Activated effector memory CD4-positive, alpha-beta T cell treated with Interleukin-2 at 50 U/mL for 16 hours (primary cell): ENCODE measurements at places on chromosomes 2 and 18.

- no peak for DNase-seq
Measured at GRCh38 chr18:74248189-74248588, 43.6 kb downstream of the CYB5A start.

DNA sequence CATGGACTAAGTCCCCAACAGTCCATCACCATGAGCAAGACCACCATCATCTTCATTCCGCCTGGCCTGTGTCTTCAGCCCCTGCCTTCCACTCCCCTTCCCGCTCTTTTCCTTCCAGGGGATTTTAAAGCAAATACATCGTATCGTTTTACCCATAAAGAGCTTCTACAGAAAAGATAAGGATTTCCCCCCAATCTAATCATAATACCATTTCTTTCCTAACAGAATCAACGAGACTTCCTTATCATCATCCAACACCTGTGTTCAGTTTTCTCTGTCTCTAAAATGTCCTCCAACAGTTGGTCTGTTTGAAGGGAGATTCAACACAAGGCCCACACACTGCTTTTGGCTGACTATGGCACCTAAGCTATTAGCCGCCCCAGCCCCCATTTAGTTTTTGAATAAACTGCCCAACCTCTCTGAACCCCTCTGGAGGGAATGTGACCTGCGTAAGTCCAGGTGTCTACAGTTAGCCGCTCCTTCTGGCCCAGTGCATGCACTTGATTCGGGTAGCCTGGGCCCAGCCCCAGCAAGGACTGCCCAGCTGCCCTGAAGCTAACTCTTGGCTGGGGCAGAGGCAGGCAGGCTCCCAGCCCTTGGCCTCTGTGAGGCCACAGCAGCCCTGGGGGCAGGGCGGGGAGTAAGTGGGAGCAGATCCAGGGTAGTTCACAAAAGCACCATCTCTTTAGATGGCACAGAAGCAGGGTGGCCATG, 25.3 kb upstream of the SEMA4C start:
- no peak for DNase-seq

- DNase-seq: no peak
Measured at GRCh38 chr2:241895712-241896641, 26.4 kb downstream of the RTP5 start.

DNA sequence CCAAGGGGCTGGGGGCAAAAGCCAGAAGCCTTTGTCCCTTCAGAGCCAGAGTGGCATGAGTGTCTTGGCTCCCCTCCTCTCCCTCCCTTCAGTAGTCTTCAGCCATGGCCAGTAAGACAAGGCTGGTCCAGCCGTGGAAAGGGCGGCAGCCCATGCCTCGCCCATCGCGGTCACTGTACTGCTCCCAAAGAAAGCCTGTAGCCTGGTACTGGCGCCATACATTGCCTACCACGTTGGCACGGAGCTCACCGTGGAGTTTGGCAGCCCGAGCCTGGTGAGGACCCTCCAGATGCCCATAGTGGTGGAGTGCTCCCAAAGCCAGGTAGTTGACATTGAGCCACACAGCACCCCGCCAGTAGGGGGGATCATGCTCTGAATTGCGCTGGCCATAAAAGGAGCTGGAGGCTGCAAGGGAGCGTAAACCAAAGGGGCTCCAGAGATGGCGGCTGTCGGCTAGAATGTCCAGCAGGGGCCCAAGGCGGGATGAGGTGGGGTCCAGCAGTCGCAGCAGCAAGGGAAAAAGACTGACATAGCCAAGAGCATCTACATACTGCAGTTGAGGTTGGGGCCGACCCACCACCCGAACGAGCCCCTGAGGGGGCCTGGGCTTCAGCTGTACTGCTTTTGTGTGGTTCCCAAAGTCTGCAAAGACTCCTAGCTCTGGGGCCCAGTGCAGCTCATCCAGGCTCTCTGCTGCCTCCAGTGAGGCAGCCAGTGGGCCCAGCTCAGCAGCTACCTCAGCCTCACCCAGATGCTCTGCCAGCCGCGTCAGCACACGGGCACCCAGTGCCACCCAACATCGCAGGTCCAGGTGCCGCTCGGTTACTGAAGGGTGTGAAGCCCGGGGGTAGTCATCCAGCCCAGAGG, 3.2 kb downstream of the WBP1 start:
- DNase-seq: no peak

DNA sequence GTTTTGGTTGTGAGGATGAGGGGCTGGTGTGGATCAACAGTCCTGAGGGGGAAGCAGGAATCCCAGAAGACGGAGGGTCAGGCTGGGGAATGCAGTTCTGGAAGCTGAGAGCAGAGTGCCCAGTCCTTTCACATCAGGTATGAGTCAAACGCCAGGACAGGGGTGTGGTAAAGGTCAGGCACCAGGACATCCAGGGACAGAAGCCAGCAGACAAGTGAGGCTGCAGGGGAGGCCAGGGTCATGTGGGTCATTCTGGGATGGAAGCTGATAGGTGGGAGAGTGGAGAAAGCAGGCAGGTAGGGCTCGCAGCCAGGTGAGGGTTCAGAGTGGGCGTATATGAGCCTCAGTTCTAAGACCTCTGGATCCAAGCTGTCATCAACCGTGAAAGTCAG, 12.8 kb upstream of the GNLY start:
- no peak for DNase-seq

GRCh38 chr2:133314795-133315194, 253.5 kb downstream of the NCKAP5 start:
- DNase-seq: no peak

- DNase-seq: no peak
Measured at GRCh38 chr18:55258088-55258487, 298.8 kb upstream of the CCDC68 start.

GRCh38 chr2:88167740-88168139, 2.4 kb upstream of the THNSL2 start:
- DNase-seq: no peak

GRCh38 chr18:4433717-4434116, 21.4 kb downstream of the DLGAP1 start:
- no peak for DNase-seq

GRCh38 chr2:24830351-24830750, 37.1 kb downstream of the CENPO start:
- no peak for DNase-seq

DNA sequence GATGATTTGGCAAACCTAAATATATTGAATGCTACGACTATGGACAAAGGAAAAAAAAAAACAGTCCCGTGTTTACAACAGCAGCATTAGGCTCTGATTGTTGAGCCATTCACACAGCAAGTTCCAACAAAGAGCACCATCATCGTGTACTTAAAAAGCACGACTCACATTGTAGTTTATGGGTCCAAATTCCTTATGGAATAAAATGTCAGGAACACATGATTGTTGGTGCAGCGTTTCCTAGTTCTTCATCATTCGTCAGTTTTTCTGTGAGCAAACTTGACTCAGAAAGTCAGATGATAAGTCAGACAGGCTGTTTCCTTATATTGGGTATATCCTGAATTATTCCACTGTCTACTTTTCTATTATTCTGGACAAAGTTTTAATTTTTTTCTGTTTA, 10.0 kb upstream of the KIDINS220 start:
- DNase-seq: no peak

DNA sequence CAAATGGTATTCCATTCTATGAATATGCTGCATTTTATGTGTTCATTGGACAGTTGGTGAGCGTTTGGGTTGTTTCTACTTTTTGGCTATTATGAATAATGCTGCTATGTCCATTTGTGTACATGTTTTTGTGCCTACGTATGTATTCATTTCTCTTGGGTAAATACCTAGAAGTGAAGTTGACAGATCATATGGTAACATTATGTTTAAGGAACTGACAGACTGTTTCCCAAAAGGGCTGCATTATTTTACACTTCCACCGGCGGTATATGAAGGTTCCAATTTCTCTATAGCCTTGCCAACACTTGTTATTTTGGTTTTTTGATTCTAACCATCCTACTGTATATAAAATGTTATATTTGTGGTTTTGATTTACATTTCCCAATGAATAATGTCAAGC, 703.9 kb upstream of the CDH2 start:
- no peak for DNase-seq

- no peak for DNase-seq
Measured at GRCh38 chr18:48194591-48195181, 214.5 kb downstream of the ZBTB7C start.

GRCh38 chr2:46297546-46298271, 502 bp downstream of the EPAS1 start:
- peak; percentile 56 for DNase-seq
